ENCODE measurements at places on chromosomes 5 and 9. TPM values are rescaled to one million over a fixed set of nuclear protein-coding genes. Genes with fewer than 3 reads are reported as not detected.

DNA sequence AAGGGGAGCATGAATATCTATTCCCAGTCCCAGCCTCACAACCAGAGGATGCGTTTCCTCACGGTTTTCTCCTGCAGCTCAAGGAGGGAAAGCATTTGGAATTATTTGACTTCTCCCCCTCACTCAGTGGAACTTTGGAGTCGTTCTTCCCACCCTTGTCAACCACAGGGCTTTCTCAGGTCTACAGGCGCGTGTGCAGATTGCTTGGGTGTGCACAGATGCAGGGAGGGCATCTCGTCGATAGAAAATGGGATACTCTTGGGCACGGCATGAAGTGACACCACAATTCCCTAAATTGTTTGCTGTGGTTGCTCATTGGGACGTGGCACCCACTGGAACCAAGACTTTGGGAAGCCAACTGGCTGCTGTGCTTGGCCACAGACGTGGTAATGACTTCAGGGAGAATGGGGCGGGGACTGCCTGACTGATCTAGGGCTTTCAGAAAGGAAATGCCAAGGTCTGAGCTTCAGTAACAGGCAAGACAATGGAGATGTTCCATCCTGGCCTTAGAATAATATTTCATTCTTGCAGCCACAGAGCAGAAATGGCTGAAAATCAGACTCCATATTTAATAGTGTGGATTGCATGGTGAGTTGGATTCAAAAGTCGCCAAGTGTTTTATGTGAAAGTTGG is 12.2 kb upstream of the OBP2B start:
- no peaks in the 10 kb centered on the region for H3K36me3 ChIP-seq
- H3K4me1 ChIP-seq, result no peaks in the 10 kb centered on the region
- no peak overlapping the region for H3K4me3 ChIP-seq
- H3K27ac ChIP-seq, result no peak overlapping the region
- H3K27me3 ChIP-seq, result no peaks in the 10 kb centered on the region

Gene IFNA1
- total RNA-seq, result not detected

Gene LCN12
- total RNA-seq, result not detected

- no peak for DNase-seq
- peaks cover 7% of the 10 kb centered on the region for H3K4me1 ChIP-seq
- no peaks in the 10 kb centered on the region for H3K27me3 ChIP-seq
- no peak overlapping the region for H3K4me3 ChIP-seq
- H3K36me3 ChIP-seq, result no peaks in the 10 kb centered on the region
These were observed 72.3 kb upstream of the STARD4 start for GRCh38 chr5:111584651-111585050.

Gene GTF3C5
- total RNA-seq, result 53.8 TPM

Gene CAMK2A
- 0.49 TPM for total RNA-seq

DNA sequence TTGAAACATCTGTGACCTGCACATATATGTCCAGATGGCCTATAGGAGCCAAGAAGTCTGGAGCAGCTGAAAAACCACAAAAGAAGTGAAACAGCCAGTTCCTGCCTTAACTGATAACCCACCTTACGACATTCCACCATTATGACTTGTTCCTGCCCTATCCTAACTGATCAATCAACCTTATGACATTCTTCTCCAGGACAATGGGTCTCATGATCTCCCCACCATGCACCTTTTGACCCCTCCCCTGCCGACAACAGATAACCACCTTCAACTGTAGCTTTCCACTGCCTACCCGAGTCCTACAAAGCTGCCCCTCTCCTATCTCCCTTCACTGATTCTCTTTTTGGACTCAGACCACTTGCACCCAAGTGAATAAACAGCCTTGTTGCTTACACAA is 233.8 kb downstream of the CCDC171 start:
- no peaks in the 10 kb centered on the region for H3K36me3 ChIP-seq
- H3K27ac ChIP-seq, result no peak overlapping the region
- no peak for DNase-seq
- no peaks in the 10 kb centered on the region for H3K27me3 ChIP-seq
- no peaks in the 10 kb centered on the region for H3K4me1 ChIP-seq
- H3K4me3 ChIP-seq, result no peak overlapping the region

GRCh38 chr5:39198127-39198526 is 21.2 kb downstream of the FYB1 start:
- no peak for DNase-seq
- no peaks in the 10 kb centered on the region for H3K27me3 ChIP-seq

GRCh38 chr5:112418659-112419163 is 366 bp downstream of the EPB41L4A start:
- peaks cover 1% of the 10 kb centered on the region for H3K4me1 ChIP-seq
- H3K27me3 ChIP-seq, result no peaks in the 10 kb centered on the region
- H3K27ac ChIP-seq, result peak overlapping the region; percentile 88
- H3K36me3 ChIP-seq, result no peaks in the 10 kb centered on the region
- peak overlapping the region; percentile 91 for H3K4me3 ChIP-seq
- no peak for DNase-seq

- no peak overlapping the region for H3K27ac ChIP-seq
- no peak for DNase-seq
- H3K4me1 ChIP-seq, result no peaks in the 10 kb centered on the region
- H3K27me3 ChIP-seq, result no peaks in the 10 kb centered on the region
- no peak overlapping the region for H3K4me3 ChIP-seq
These were observed 35.9 kb upstream of the AGGF1 start for GRCh38 chr5:76994337-76994736.

- no peak for DNase-seq
- H3K27me3 ChIP-seq, result no peaks in the 10 kb centered on the region
These were observed 208.5 kb downstream of the ROR2 start for GRCh38 chr9:91741522-91741921.

- H3K27me3 ChIP-seq, result no peaks in the 10 kb centered on the region
- no peak for DNase-seq
- H3K36me3 ChIP-seq, result peaks cover 5% of the 10 kb centered on the region
- H3K4me1 ChIP-seq, result peaks cover 5% of the 10 kb centered on the region
- no peak overlapping the region for H3K4me3 ChIP-seq
- no peak overlapping the region for H3K27ac ChIP-seq
These were observed 34.8 kb upstream of the TTC23L start for GRCh38 chr5:34803974-34804732.

- H3K4me3 ChIP-seq, result no peak overlapping the region
- DNase-seq, result no peak
- no peaks in the 10 kb centered on the region for H3K27me3 ChIP-seq
- H3K36me3 ChIP-seq, result no peaks in the 10 kb centered on the region
- peaks cover 11% of the 10 kb centered on the region for H3K4me1 ChIP-seq
- no peak overlapping the region for H3K27ac ChIP-seq
These were observed 264.1 kb downstream of the GLIS3 start for GRCh38 chr9:4035777-4036176.

GRCh38 chr9:124329206-124329792 is 71.5 kb downstream of the NEK6 start:
- H3K4me1 ChIP-seq, result no peaks in the 10 kb centered on the region
- H3K27ac ChIP-seq, result no peak overlapping the region
- H3K27me3 ChIP-seq, result no peaks in the 10 kb centered on the region
- H3K4me3 ChIP-seq, result no peak overlapping the region
- no peak for DNase-seq

Gene CNTNAP3
- total RNA-seq, result 14.7 TPM

Gene SPRY4
- total RNA-seq, result 13.5 TPM

- no peaks in the 10 kb centered on the region for H3K36me3 ChIP-seq
- H3K4me1 ChIP-seq, result peaks cover 10% of the 10 kb centered on the region
- no peaks in the 10 kb centered on the region for H3K27me3 ChIP-seq
These were observed 2.4 kb downstream of the SYK start for GRCh38 chr9:90803860-90804593.

DNA sequence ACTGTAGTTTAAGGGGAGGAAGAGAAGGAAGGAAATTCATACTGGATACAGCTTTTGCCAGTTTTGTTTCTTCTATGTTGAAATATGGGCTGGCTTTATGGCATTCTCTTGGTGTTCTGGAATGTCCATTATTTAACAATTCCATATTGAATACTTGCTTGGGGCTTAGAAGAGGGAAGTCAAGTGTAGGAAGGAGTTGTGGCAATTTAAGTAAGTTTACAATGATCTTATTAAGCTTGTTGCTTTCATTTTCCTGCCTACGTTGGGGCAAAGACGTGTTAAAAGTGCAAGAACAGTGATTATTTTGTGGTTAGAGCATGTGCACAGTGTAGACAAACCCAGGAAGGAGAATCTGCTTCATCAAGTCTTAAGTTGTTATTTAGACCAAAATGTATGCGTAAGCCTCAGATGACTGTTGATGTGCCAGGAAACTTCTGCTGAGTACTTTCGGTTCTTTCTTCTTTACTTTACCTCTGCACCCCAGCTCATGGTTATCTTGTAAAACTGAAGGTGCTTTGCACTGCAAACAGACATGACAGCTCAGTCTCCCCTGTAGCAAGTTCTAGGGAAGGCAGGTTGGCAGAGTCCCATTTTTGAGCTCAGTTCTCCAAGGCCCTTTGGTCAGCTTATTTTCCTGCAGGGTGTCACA is 75.8 kb downstream of the F2RL2 start:
- no peak for DNase-seq
- peak overlapping the region; percentile 43 for H3K27ac ChIP-seq
- no peaks in the 10 kb centered on the region for H3K27me3 ChIP-seq
- peaks cover 27% of the 10 kb centered on the region for H3K4me1 ChIP-seq

DNA sequence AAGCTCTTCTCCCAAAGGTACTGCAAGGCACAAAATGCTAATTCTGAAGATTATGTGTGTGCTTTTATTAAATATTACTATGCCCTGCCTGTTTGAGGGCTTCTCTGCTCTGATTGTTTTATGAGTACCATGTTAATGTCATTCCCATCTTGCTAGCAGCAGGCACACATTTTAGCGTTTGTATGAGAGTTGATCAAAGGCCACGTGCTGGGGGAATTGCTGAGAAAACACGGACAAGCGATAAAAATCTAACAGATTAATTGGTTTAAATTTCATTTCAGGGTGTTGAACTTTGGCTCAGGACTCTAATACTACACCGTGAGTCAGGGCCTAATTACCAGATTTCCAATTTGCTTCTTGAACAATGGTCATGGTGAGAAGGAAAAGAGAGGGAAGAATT is 298.4 kb downstream of the EBF1 start:
- no peak for DNase-seq
- H3K27me3 ChIP-seq, result no peaks in the 10 kb centered on the region
- peaks cover 40% of the 10 kb centered on the region for H3K4me1 ChIP-seq
- H3K4me3 ChIP-seq, result no peak overlapping the region
- H3K27ac ChIP-seq, result no peak overlapping the region

DNA sequence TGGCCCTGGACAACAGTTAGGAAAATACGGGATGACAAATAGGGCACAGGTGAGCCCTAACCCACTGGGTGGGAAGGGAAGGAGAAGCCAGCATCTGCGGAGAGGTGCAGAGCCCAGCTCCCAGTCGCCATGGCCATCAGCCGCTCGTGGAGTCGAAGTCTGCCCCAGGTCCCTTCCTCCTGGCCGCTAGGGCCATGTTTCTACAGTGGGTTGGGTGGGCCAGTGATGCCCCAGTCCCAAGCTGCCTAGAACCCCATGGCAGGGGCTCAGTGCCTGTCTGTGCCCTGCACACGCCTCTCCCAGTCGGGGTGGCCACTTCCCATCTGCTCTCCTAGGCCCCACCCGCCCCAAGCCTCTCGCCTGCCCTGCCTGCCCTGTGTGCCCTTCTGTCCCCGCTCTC is 34.8 kb downstream of the OLFM1 start:
- no peaks in the 10 kb centered on the region for H3K36me3 ChIP-seq
- H3K27ac ChIP-seq, result no peak overlapping the region
- H3K4me3 ChIP-seq, result no peak overlapping the region

GRCh38 chr5:32230356-32231099 is 56.4 kb upstream of the GOLPH3 start:
- no peak overlapping the region for H3K27ac ChIP-seq
- H3K4me1 ChIP-seq, result peaks cover 44% of the 10 kb centered on the region
- no peak for DNase-seq
- no peaks in the 10 kb centered on the region for H3K36me3 ChIP-seq

DNA sequence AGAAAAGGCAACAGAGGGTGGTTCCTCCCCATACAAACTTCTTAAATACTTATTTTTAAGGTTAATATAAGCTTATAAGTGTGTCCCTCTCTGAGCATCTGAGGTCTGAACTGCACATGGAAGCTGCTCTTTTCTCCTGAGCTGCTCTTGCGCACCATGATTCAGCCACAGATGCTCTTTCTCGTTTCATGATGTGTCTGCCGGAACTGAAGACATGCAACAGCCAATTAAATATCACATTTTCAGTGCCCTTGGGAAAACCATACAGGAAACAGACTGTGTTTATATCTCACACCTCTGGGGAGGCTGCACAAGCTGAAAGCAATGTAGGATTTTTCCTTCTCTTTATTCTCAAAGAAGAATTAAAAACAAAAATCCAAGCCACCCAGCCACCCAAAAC is 96.8 kb upstream of the NREP start:
- H3K4me3 ChIP-seq, result no peak overlapping the region
- H3K27ac ChIP-seq, result no peak overlapping the region
- H3K36me3 ChIP-seq, result no peaks in the 10 kb centered on the region
- no peak for DNase-seq

DNA sequence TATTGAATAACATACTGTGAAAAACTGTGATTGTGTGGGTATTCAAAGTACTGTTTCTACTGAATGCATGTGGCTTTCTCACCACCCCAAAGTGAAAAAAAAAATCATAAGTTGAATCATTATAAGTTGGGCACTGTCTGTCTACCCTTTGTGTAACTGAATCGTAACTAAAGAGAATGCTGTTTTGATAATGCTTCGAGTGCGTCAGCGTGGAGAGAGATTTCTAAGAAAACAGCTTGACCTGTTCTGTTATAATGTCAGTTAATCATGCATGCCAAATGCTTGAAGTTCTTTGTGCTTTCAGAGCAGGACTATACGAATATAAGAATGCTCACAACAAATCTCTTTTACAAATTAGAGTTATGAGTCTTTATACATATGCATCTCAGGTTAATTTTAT is 148.8 kb upstream of the SGCD start:
- no peak for DNase-seq
- H3K4me3 ChIP-seq, result no peak overlapping the region
- H3K36me3 ChIP-seq, result no peaks in the 10 kb centered on the region
- no peak overlapping the region for H3K27ac ChIP-seq

Gene ZNF300
- total RNA-seq, result 2.7 TPM

DNA sequence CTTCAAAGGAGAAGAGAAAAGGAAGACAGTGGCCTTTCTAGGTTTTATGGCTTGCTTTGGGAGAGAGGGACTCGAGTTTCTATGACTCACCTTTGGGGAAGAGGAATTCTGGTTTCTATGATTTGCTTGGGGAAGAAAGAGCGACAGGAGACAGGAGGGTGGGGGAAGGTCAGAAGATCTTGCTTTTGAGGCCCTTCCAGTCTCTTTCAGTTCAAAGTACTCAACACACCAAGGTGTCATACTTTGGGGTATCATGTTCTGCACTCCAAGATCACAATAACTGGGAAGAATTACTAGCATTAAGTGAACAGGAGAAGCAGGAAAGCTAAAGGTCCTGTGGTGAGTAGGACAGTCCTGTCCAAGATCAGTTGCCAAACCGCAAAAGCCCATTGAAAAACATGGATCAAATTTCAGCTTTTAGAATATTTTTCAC is 324.5 kb downstream of the ARHGEF28 start:
- no peak overlapping the region for H3K27ac ChIP-seq
- H3K4me3 ChIP-seq, result no peak overlapping the region
- H3K4me1 ChIP-seq, result no peaks in the 10 kb centered on the region
- H3K27me3 ChIP-seq, result no peaks in the 10 kb centered on the region

Gene DHX29
- total RNA-seq, result 19.2 TPM

DNA sequence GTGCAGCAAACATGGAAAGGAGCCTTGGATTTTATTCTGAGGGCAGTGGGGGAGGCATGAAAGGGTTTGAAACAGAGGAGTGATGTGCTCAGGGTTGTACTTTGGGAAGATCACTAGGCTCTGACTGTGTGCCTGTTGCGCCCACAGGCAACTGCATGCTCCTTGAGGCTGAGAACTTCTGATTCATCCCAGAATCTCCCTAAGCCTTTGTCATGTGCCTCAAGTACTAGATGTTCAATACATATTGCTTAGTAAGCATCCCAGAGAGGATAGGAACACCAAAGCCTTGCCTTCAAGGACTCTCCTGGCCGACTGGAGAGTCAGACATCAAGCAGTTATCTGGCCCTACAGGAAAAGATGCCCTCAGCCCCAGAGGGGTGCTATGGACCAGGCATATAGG is 54.1 kb downstream of the ARHGEF37 start:
- peaks cover 28% of the 10 kb centered on the region for H3K4me1 ChIP-seq
- no peak for DNase-seq
- peak overlapping the region; percentile 55 for H3K27ac ChIP-seq
- no peaks in the 10 kb centered on the region for H3K27me3 ChIP-seq

All from vagina (tissue), 2 donors.